ENCODE measurements at places on chromosomes 7 and 10.

DNA sequence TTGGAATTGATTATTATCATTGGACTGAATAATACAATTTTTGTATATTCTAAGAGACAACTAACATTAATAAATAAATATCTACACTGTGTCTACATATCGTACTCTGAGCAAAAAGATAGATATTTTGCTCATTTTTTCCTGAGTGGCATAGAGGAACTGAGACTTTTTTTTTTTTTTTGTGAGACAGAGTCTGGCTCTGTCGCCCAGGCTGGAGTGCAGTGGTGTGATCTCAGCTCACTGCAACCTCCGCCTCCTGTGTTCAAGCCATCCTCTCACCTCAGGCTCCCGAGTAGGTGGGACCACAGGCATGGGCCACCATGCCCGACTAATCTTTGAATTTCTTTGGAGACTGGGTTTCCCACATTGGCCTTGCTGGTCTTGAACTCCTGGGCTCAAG, 14.0 kb downstream of the KMT2E start:
- DNase-seq: no peak

DNA sequence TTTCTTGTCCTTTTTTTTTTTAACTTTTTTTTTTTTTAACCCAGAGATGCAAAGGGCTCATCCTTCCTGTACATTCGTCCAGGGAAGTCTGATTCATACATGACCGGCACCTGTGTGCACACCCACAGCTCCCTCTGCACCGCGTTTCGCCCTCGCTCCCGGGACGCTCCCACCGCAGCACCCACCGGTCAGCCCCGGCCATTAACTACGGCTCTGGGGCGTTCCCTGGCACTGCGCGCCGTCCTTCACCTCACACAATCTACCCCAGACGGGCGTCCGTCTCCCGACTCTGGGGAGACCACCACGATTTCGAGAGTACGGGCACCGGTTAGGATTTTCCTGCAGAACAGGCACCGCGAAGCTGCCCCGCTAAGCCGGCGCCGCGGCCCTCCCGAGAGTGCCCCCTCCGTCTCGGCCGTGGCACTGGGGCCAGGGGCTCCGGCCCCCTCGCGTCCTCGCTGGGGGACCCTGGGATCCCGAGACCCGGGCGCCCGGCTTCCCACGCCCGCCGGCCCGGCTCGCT, 452 bp downstream of the ATE1 start:
- peak; percentile 14 for DNase-seq

- no peak for DNase-seq
Observed at GRCh38 chr10:2921956-2922680, 145.2 kb upstream of the PFKP start.

DNA sequence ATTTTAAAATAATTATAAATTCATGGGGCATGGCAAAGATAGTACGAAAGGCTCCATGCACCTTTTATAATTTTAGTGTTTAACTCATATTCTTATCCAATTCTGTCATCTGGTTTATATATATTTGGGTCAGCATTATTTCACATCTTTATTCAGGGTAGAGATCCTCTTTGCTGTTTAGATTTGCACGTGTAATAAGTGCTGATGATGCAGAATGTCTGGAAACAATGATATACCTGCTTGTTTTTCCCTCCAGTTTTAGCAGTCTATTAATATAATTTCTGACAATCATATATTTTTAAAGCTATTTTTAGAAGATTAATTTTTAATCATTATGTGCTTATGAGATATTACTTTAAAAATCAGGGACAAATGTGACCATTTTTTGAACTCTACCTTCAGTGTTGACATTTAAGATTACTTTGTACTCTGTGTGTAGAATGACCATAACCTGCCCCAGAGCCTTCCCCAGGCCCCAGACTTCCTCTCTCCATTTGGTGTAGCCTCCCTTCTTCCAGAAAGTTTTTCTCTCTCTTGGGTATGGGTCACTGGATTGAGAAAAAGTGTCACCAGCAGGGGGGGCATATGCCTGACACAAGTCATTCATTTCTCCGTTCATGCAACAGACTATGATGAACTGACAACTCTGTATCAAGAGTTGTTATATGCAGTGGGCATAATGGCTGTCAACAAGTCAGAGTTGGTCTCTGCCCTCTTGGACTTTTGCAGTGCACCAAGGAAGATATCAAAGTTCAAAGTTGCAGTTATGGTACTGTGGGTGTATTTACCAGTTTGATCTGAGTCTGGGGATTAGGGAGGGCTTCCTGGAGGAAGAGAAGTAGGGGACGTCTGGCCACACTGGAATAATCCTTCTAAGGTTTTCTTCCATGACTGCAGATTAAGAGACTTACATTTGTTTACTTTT, 192.6 kb upstream of the CCDC6 start:
- no peak for DNase-seq

- no peak for DNase-seq
Observed at GRCh38 chr7:123581162-123581459, 20.5 kb upstream of the ASB15 start.

DNA sequence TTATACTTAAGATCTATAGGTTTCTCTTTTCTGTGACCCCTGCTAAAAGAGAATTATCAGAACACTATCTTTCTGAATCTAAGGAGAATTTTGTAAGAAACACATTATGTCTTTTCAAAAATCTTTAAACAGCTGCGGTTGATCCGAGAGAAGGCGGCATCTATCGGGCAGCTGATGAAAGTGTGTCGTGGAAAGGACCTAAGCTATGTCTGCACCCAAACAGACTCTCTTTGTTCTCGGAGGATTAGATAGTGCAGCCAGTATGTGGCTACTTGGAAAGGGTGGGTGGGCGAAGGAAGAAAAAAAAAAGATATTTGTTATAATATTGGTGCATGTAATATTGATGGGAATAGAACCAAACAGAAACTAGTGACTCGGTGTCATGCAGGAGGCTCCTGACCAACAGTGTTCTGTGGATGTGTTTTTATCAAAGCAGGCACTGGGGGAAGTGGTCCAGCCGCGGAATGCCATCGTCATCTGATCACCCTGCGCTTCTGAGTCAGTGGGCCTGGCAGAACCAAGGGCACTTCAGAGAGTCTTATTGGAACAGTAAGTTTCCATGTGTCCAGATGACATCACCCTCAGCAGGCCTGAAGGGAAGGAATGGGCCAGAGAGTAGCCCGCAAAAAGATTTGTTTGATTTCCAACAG, 509.7 kb upstream of the AKR1E2 start:
- DNase-seq: peak; percentile 88

DNA sequence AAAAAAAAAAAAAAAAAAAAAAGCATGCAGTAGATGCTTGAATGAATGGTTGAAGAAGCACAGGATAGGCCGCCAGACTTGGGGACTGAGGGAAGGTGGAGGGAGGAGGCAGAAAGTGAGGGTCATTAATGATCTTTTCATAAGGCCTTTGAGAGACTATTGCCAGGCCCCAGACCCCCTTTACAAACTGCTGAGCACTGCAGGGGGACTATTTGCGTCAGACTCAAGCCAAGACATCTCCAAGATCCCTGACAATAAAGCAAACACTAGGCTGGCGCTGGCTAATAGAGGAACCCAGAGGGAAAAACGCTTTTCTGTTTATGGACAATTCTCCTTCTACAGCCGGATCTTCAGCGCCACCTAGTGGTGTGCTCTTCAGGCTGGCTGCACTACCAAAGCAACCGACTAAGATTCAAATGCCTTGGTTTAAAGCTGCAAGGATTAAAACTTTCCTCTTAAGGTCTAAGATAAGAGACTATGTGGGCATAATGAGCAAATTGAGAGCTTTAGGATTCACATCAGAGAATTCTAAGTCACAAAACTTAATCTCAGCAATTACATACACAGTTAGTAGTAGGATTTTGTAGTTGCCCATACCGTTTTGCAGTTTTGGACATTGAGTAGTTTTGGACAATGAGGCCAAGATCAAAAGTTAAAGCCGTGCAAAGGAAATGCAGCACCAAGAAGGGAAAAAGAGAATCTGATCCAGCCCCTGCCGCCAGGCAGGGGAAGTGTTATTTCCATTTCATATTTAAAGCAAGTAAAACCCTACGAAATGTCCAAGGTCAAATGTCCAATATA, 17.9 kb upstream of the AGK start:
- peak; percentile 64 for DNase-seq

DNA sequence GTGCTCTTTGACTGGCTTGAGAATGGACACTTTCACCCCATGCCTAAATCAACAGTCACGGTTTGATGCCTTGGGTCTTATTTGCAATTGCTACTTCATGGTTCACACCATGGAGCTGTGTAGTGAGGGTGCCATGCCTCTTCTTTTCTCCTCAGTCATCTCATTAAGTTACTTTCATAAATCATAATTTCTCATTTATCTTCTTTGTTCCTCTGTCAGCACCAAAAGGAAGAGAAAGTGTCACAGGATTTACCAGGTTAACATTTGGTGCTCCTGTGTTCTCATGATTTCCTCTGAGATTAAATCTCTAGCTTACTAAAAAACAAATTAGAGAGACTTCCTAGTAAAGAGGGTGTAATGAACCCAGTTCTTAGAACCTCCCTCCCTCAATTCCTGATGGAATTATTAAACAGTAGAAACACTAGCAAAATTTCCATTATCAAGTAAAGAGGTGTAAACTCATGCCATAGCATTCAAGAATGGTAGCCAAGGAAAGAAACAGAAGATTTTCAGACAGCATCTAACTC, 75.7 kb downstream of the RAMP3 start:
- no peak for DNase-seq

DNA sequence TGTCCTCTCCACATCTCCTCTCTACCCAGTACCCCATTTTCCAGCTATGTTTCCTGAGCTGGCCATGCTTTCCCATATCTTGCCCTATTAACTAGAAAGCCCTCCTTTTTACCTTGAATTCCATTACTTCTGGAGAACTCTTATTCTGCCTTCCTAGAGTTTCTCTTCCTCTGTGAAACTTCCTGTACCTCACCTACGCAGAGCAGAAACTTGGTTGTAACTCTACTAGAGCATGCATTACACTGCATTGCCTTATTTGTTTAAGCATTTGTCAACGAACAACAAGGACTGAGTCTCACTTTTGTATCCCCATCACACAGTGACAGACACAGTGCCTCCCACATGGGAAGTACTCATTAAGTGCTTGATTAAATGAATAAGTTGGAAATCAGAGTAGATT, 36.4 kb downstream of the VCL start:
- DNase-seq: no peak

GRCh38 chr7:28767356-28767755, 190.8 kb downstream of the TRIL start:
- DNase-seq: peak; percentile 66

GRCh38 chr7:36232971-36233550, 80.0 kb downstream of the EEPD1 start:
- no peak for DNase-seq

DNA sequence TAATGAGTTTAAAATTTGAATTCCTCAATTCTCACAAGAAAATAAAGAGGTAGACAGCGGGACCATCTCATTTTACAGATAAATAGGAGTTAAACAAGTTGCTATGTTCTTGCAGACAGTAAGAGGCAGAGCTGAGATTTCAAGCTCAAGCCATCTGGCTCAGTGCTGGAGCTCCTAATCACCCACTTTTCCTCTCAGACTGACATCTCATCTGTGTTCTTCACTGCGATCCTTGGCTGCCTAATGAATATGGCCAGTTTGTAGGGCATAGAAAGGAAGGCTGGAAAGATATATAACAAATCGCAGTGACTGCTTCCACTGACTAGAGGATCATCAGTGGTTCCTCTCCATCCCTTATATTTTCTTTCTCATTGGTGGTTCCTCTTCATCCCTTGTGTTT, 151.2 kb downstream of the MPP7 start:
- no peak for DNase-seq

- DNase-seq: peak; percentile 61
Observed at GRCh38 chr7:23055582-23056178, 41.8 kb upstream of the HYCC1 start.

- DNase-seq: peak; percentile 77
Observed at GRCh38 chr7:66140924-66141323, 26.3 kb downstream of the CRCP start.

DNA sequence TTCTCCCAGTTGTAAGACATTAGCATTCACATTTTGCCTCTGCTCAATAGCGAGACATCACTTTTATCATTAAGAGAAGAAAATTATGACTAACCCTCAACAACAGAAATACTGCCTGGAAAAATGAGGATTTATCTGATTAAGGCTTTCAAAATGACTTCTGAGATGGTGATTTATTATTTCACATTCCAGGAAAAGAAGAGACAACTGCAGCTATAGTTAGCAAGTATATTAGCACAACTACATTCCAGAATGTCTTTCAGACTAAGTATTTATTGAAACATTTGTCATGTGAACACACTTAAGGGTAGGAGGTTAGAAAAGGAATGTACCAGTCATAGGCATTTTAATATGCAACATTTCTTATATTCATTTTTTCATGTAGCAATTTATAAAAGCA, 162.0 kb downstream of the IQUB start:
- no peak for DNase-seq

DNA sequence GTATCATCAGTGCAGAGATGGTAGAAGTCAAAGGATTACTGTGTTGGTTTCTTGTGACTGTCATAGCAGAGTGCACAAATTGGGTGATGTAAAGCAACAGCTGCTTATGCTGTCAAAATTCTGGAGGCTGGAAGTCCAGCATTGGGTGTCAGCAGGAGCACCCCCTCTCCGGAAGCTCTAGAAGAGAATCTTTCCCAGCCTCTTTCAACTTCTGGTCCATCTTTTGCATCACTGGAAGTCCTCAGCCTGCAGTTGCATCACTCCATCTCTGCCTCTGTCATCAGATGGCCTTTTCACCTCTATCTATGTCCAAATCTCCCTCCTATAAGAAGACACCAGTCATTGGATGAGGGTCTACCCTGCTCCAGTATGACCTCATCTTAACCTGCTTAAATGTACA, 35.8 kb upstream of the GALNTL5 start:
- DNase-seq: no peak

DNA sequence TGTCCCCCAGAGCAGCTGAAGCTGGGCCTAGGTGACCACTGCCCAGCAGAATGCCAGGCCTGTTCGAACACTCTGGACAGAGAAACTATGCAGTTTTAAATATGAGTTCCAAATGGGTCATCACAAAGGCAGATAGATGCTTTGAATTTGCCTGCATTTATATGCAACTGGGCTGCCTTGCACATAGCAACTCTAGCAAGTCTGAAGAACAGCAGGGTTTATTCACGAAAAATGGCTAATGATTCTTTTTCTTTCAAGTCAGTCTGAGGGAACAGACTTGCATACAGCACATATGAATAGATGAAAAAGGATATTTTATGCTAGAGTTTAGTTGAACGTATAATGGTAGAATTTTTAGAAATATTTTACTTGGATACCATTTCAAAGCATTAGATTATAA, 68.5 kb downstream of the SLC35B4 start:
- no peak for DNase-seq

DNA sequence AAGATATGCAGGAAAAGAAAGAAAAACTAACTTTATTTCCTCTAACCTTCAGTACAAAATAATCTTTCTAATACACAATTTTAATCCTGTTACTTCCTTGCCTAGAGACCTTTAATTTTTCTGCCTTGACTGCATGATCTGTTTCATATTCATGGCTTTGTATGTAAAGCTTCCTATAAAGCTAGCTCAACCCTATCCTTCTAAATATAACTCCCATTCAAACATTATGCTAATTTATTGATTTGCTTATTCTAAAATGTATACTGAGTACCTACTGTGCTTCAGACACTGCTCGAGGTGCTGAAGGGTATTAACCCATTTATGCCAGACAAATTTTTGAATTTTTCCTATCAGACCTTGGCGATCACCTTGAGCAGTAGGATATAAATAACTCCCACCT, 47.6 kb downstream of the SEMA3C start:
- DNase-seq: no peak
